CD4-positive, alpha-beta T cell treated with Interleukin-15 for 4 hours (primary cell): ENCODE measurements at places on chromosomes 7 and 10.
A peak's percentile ranks its signal among the peaks of the same experiment; 100 is the strongest.

GRCh38 chr10:132133005-132133404 lies 53.7 kb upstream of the DPYSL4 start:
- no peak for DNase-seq

- no peak for DNase-seq
Observed at GRCh38 chr10:11704092-11704491, 38.1 kb upstream of the ECHDC3 start.

GRCh38 chr10:73439605-73440312 lies 6.4 kb upstream of the MSS51 start:
- DNase-seq: no peak

- no peak for DNase-seq
Observed at GRCh38 chr10:127556916-127557315, 7.8 kb downstream of the NPS start.

DNA sequence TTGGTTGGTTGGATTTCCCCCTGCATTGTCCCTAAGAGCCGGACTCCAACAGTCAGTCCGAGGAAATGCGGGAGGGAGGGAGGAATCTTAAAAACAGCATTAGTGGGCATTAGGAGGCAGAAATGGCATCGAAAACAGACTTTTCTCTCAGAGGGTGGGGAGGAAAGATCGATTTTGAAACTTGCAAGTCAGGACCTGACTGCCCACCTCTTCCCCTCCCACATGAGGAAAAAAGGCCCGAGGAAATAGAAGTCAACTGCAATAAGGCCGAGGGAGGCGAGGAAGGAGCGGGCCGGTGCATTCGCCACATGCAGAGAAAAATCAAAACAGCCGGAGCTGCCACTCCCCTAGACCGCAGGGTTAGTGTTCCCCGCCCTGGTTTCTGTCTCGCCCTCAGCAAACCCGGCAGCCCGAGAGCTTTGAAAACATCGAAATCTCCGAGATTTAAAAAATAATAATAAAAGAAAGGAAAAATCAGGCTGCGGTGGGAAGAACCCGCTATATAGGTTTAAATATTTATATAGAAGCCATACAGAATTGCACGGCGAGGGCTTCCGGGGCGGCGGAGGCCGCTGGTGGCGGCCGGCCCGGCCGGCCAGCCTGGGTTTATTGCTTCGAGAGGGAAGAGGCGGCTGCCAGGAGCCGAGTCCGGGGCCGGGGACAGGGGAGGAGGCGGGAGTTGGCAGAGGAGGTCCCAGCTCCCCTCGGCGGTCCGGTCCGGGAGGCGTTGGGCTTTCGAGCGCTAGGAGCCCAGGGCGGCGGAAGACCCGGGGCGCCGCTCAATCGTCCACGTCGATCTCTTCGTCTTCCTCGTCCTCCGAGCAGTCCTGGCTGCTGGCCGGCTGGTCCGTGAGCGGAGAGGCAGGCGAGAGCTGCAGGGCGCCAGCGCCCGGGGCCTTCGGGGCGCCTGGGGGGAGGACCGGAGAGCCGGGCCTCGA lies 2.5 kb downstream of the LBX1 start:
- DNase-seq: peak; percentile 28

GRCh38 chr7:8146788-8147413 lies 115.1 kb downstream of the ICA1 start:
- no peak for DNase-seq
